ENCODE measurements at places on chromosomes 13 and 19.

DNA sequence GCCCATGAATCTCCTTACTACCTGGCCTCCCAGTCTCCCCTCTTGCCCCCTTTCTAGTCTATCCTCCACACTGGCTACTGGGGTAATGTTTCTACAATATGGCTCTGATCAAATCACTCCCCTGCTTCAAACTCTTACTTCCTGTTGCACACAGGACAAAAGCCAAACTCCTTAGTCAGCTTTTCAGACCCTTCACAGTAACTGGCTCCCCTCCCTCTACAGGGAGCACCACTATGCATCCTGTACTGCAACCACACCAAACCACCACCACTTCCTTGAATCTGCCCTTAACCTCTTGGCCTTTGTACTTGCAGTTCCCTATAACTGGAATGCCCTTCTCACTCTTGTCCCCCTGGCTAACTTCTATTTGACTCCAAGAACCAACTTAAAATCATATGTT lies 32.2 kb downstream of the DEDD2 start:
- no peak for DNase-seq

DNA sequence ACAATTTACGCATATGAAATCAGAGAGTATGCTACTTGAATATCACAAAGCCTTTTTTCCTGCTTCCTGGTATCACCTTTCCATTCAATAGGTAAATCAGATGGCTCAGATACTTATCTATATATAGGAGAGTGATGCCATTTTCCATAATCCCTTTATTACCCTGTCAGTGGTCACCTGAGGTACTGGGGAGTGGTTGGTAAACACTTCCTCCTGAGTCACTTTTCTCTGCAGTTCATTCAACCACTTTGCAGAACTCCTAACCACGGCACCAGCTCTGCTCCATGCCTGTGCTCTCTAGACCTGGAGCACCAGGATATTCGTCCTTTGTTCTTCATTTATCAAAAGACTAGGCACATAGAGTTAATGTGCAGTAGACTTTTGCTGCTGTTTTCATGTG lies 748.5 kb upstream of the KLHL1 start:
- DNase-seq = no peak

DNA sequence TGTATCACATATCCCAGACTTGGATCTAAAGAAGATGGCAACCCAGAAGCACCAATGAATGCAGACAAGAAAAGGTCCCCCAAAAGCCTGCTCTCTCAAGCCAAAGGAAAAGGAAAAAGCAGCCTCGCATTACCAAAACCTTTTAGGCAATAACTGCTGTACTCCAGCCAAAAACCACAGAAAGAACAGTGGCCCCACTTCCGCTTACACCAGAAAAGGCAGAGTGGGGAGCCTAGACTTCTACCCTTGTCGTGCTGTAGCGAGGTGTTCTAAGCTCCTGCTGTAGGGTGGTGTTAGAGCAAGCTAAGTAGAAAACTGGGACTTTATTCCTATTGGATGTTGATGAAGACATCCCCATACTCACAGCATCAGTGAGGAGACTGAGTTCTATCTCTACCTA lies 244.0 kb upstream of the RXFP2 start:
- DNase-seq = no peak

- no peak for DNase-seq
These were observed 24.9 kb downstream of the GADD45B start for GRCh38 chr19:2500841-2501261.

GRCh38 chr19:55341595-55342531 lies 2.2 kb downstream of the KMT5C start:
- DNase-seq = no peak

- no peak for DNase-seq
These were observed 5.1 kb upstream of the GPI start for GRCh38 chr19:34359954-34360315.

DNA sequence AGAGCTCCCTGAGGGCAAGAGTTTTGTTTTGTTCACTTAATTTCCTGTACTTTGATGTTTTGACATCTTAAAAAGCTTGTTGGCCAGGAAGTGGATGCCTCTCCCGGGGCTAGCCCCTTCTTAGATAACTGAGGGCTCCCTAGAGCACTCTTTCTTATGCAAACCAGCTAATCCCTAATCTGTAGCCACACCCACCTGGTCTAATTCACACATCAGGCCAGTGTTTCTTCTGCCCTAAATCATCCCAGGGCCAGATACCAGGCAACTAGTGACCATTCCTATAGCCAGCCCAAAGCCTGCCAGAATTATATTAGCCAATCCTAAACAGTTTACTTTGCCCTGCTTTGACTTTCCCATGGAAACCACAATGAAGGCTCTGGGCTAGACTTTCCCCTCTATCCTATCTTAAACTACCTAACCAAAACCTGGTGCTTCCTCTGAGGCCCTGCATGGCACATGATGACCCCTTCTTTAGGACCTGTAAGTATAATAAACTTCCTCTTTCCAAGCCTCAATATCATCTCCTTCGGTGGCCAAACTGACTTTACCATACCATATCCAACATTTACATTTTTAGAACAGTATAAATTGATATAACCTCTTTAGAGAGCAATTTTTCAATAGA lies 24.8 kb downstream of the WBP4 start:
- DNase-seq = no peak

- DNase-seq = no peak
These were observed 4.8 kb upstream of the LGALS7B start for GRCh38 chr19:38784224-38784623.

DNA sequence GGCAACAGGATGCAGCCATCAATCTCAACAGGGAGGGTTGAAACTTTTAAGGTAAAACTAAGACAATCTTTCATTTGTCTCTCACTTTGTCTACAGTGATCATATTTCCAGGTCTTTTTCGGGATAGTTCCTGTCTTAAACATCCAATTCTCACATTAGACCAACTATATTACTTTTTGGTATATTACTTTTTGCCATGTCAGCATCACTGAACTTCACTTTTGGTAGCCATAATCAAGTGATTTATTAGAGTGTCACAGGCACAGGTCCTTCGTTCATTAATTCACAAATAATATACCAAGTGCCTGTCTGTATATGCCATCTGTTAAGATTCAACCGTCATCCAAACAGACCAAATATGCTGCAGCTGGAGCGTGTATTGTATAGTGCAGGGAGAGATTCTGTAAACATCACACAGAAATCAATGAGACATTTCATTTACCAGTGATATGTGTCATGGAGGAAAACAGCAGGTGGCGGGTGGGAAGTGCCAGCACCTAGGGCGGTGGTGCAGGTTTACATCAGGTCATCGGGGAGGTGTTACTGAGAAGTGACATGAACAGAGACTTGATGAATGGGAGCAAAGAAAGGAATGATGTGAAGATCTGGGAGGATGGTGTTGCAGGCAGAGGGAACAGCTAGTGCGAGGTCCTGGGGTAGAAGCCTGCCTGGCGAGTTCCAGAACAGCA lies 24.9 kb downstream of the ARHGEF7 start:
- no peak for DNase-seq

- no peak for DNase-seq
These were observed 5.9 kb upstream of the MLNR start for GRCh38 chr13:49213997-49214916.

DNA sequence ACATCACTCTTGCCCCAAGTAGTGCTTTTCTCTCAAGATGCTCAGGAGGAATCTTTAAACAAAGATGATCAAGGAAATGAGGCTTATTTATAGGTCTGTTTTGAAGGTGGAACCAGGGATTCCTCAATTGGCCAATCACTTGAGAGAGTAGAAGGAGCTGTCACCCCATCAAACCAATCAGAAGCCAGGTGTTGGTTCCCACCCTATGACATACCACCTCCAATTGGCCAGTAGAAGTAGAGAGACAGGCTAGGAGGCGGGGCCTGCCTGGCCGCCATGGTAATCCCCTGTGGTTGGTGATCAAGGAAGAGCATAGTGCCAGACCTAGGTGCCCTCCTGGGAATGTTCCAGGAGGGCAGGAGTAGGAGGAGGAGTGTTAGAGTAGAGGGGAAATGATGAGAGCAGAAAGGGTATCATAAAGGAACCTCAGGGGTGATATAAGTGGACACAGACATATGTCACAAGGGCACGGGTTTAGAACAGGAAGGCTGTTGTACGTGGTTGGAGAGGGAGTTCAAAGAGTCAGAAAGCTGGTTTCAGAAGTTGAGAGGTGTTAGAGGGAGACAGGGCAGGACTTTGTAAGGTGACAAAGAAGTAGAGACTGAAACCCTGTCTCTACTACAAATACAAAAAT lies 10.5 kb downstream of the PMIS2 start:
- no peak for DNase-seq

GRCh38 chr13:32001154-32001768 lies 30.3 kb upstream of the FRY start:
- peak; percentile 46 for DNase-seq

GRCh38 chr19:5091018-5091683 lies 122.2 kb downstream of the KDM4B start:
- DNase-seq = no peak

DNA sequence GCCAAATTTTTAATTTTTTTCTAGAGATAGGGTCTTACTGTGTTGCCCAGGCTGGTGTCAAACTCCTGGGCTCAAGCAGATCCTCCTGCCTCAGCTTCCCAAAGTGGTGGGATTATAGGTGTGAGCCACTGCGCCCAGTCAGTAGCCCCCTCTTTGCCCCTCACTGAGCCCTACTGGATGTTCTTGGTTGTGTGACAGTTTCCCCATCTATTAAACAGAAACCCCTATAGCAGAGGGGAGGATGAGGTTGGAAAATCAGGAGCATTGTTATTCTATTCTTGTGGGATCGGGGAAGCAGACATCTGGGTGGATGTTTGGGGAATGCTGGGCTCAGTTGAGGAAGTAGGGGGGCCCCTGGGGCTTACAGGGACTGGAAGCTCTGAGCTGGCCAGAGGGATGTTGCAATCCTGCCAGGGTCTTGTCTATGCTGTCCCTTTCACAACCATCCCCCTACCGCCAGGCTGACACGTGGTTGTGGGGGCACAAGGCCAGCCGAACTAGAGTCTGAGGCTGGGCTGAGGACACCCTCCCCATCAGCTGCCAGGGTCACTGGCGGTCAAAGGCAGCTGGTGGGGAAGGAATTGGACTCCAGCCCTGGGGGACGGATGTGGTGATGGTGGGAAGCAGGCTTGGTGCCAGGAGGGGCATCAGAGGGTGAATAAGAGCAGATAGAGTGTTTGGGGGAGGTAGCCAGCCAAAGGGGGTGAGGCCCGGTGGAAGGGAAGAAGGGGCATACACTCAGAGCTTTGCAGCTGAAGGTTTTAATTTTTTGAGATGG lies 10.9 kb downstream of the APOC1 start:
- DNase-seq = no peak

- no peak for DNase-seq
These were observed 10.2 kb downstream of the DPP9 start for GRCh38 chr19:4713384-4713951.

GRCh38 chr19:14782626-14783409 lies 4.5 kb upstream of the ADGRE2 start:
- no peak for DNase-seq

DNA sequence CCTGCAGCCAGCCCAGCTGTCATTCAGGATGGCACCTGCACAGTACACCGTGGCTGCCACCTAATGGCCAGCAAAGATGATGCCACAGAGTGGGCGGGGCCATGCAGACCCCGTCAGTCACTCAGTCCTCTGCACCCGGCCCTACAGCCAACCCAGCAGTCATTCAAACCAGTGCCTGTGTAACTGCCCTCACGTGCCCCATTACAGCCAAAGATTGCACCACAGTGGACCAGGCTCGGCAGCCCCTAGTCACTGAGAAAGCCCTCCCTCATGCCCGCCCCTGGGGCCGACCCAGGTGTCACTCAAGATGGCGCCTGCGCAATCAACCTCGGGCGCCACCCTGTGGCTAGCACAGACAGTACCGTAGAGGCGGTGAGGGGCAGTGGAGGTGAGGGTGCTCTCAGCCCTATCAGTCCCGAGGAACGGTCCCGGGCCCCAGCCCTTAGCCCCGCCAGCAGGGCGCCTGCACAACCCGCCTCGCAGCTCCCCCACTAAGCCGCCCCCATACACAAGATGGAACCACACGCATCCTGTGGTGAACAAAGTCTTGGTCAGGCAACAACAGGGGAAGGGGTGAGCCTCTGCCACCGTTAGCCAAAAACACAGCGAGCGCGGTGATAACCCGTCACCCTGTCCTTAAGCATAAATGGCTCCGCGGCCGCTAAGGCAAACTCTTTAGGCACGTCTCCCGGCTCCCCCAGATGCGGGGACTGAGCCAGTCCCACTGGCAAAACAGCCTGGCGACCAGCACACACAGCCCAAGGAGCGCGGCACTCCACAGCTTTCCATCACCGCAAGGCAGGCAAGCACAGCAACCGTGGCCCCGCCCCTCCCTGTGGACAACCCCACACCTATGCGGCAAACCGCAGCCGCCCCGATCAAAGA lies 2.3 kb downstream of the PEG3 start:
- DNase-seq = no peak

GRCh38 chr13:98515818-98516465 lies 61.0 kb downstream of the STK24 start:
- no peak for DNase-seq

DNA sequence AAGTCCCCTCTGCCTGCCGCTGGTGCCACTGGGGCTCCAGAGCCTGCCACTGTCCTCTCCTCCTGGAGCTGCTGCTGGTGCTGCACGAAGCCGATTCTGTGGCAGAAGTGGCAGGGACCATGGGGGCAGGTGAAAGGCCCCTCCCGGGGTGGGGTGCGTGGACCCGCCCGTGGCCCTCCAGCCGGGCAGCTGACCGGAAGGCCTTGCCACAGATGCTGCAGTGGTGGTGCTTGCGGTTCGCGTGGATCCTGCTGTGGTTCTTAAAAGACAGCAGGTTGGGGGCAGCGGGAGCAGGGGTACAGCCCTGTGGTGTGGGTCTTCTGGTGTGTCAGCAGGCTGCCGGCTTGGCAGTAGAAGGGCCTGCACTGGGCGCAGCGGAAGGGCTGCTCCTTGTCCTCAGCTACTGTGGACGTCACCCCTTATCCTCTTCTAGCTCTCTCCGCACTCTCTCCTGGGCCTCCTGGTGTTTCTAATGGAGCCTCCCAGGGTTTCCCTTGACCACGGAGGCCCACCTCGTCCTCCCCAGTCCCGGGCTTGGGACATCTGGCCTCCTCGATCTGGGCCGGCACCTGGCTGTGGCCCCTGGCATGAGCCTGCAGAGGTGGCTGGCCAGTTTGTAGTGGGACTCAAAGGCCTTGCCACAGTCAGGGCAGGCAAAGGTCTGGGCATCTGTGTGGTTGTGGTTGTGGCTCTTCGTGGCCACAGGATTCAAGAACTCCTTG lies 380.4 kb downstream of the OLFM4 start:
- DNase-seq = no peak

DNA sequence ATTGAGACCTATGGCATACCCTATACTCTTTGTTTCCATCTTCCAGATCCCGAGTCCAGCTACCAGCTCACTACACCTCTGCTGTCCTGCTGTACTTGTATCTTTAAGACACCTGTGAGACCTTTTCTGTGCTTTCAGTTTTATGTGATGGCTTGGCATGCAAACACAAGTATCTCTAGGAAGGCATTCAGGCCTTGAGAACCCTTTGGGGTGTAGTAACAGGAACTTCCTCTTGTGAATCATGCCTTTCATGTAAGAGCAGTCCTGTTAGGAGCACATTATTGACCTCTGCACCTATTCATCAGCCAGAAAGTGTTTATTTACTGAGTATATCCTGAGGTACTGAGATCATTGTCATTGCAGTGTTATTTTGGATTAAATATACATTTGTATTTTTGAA lies 87.0 kb upstream of the HTR2A start:
- no peak for DNase-seq

All from T47D (cell line).